ENCODE measurements at places on chromosomes 3 and 15.

DNA sequence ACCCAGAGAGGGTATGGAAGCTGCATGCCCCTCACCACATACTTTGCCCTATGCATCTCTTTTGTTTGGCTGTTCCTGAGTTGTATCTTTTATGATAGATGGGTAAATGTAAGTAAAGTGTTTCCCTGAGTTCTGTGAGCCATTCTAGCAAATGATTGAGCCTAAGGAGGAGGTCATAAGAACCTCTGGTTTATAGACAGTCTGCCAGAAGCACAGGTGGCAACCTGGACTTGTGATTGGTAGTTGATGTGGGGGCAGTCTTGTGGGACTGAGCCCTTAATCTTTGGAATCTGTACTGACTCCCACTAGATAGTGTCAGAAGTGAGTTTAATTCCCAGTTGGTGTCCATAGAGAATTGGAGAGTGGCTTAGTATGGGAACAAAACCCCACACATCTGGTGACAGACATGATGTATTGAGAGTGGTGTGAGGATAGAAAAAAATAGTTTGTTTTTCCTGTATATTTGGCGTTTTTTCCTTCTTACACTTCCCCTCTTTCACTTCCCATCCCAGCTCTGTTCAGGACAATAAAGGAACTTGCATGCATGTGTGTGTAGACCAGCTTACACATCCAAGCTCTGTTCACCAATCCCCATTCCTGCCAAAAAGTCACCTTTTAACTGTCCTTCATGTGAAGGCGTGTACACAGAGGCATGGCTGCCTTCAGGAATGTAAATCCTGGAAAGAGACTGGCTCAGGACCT is 38.1 kb upstream of the SPPL2A start:
- no peak for DNase-seq

DNA sequence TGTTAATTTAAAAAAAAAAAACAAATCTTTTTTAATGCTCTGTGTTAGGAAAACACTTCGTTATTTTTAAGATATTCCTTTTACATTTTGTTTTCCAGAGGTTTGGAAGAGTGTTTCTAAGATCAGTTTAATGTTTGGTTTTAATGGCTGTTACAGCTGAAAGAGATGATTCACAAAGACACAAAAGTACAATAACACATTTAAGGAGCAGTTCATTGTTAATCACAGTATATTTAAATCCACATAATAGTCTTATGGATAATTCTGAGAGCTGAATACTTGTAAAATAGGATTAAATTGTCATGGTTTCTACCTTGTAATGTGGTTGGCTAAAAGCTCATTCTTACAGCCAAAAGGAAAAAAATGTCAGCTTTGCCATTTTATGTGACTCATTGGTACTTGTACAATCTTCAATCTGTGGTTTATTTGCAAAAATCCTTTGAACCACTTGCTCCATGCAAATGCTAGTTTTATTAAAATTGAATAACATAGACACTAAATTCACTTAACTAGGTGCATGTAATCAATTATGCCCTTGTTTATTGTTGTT is 426.4 kb downstream of the NLGN1 start:
- DNase-seq: no peak

DNA sequence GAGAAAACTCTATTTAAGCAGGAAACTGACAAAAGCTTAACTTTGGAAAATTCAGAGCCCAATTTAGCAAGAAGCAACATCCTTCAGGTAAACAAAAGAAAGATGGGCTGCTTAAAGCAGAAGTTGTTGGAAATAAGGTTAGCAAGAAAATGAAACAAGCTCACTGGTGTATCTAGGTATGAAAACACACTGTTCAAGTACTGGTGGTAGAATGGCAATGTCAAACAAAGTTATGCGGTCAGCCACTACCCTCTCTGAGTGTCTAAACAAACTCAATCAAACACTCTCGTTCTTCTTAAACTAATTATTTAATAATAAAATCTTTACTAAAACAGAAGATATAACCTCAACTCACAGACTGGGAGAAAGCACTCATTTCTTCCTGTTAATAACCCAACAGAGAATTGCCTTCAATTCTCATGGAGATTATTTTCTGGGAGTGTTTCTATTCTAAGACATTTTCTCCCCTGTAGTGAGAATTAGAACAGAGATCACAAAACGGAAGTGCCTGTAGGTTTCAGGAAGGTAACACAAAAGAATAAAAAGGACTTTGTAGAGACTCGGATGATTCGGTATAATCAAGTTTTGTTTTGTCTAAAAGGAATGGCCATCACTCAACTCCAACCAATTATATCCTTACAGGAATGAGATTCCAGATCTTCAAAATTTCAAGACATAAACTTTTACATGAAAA is 28.9 kb downstream of the PRICKLE2 start:
- DNase-seq: no peak

DNA sequence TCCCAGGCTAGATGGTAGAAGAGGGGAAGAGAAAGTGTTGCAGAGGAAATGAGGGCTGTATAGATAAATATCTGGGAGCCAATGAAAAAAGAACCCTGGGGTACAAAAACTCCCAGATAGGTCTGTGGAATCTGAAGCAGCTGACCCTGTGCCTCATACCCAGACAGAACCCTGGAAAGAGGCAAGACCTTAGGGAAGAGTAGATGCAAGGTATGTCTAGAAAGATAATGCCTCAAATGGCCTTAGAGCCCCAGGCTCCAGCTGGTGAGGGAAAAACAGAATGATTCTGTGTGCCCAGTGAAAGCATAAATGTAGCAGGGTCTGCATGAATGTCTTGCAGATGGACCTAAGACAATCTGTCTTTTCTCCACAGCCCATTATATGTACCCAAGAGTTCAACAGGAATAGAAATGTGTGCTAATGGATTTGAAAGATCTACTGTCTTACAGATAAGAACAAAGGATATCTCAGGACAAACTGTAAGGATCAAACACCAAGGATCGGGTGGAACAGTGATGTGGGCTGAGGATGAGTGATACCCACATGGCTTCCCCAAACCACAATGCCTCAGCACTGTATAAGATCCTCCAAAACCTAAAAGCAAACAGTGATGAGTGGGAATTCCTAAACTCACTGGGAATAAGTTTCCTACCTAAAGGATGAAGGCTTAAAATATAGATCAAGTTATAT is 58.8 kb downstream of the NCEH1 start:
- DNase-seq: no peak

- DNase-seq: no peak
Observed at GRCh38 chr3:14338242-14338641, 64.2 kb upstream of the SLC6A6 start.

DNA sequence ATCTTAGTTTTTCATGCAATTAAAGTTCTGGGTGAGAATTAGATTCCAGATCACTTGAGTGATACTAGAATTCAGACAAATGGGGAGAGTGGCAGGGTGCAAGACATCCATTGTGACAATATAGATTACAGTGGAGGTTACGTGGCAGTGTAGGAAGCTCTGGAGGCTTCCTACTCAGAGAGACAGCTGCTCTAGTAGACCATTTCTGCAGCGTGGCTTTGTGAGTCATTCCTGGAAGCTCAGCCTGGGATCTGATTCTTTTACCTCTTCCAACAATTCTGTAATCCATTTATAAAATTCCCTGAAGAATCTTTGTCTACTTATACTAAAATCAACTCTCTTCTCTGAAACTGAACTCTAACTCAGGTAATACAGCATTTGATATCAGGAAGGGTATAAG is 90.4 kb upstream of the ASB14 start:
- DNase-seq: no peak

GRCh38 chr15:99507504-99508310 is 58.1 kb upstream of the MEF2A start:
- DNase-seq: peak; percentile 10

DNA sequence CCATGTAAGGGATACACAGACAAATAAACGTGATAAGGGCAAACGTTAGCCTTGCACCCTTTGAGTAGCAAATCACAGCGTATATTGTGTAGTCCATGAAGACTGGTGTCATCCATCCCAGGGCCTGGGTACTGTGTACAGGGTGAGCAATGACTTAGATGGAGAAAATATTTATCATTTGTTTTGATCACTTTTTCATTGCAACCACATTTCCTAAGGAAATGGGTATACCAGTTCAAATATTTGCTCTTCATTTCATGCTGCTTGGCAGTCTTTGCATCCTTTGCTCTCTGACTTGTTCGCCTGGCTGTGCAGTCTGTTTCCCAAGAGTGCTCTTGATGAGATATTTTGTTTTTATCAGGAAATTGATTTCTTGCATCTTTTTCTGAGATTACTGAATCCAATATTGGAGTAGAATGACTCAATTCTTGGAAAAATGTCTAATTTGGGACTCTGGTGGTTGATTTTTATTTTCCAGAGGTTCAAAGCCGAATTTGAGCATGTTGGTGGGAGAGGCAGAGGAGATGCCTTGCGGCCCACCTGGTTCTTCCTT is 424.6 kb upstream of the SEMA6D start:
- DNase-seq: no peak

DNA sequence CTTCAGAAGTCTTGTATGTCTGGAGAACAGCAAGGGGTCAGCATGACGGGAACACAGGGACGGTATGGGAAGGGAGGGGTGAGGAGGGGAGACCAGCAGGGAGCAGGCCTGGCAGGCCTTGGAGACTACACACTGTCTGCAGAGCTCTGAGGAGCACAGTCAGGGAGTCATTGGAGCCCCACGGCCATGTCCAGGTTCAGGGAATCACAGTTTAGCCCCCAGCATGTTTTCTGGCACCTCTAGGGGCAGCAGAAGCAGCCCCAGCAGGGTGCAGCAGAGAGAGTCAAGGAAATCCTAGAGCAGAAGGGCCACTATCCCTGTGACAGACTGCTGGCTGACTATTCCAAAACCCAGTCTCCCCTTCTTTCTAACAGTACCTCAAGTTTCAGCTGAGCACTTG is 3.2 kb downstream of the LAMP3 start:
- DNase-seq: no peak

DNA sequence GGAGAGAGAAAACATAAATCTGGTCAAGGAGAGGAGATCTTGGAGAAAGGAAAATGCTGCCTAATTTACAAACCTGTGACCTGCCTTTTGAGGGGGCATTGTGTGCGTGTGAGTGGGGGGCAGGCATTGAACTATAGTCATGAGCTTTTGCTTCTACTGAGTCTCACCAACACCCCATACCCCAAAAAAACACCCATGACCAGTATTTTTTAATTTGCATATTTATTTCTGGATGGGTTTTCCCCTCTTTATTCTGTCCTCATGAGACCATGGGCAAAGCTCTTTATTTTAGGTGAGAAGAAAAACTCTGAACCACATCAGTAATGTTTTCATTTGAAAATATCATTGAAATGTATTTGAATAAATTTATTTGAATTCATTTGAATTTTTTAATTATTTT is 20.6 kb downstream of the CD80 start:
- DNase-seq: no peak

GRCh38 chr3:176951586-176952292 is 245.5 kb downstream of the TBL1XR1 start:
- DNase-seq: no peak

DNA sequence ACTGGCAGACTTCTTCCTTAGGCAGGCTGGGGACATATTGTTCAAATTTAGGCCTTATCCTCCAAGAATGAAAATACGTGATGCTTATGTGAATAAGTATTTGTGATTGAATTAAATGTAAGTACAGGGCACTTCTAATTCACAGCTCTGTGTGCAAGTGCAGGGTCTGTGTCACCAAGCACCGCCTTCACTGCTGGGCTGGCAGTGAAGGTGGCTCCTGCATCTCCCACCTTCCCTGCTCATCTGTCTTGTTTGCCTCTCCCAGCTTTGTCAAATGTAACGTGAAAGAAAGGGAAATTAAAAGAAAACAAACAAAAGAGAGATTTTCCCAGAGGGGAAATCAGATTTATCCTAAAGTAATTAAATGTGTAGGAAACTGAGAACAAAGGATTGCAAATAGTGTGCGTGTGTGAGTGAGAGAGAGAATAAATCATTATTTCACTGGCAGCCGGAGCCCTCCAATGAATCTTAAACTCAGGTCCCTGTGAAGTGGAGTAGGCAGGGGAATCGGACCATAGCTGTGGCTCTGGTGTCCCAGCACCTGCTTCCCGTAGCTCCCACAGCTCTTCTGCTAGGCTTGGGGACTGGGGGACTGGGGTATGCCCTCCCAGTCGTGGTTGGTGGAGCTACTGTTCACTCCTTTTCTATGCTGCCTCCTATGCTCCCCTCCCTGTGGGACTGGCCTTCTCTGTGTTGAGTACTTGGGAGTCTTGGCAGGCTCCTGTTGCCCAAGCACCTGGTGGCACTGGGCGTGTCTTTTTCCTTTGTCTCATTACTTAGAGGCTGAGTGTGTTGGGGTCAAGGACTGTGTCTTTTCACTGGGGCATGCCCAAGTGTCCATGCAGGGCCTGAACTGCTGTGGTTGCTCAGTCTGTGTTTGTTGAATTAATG is 222.2 kb downstream of the EPHB1 start:
- peak; percentile 100 for DNase-seq

- DNase-seq: no peak
Observed at GRCh38 chr15:37880009-37880834, 54.2 kb upstream of the TMCO5A start.

DNA sequence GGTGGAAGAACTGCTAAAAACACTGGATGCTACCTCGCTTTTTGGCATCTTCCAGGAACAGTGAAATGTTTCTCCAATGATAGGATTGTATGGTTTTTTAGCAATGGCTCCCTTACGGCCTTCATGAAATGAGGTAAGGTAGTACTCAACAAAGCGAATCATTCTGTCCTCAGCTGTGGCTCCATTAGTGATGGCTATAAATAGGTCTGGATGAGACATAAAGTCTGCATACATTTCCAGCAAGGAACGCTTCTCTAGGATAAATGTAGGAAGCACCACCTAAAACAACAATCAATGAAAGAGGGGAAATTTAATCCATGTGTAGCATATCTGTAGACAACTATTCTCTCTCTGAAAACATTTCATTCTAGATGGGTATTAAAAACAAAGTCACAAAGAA is 32.4 kb upstream of the SNX4 start:
- DNase-seq: no peak

- no peak for DNase-seq
Observed at GRCh38 chr3:73745526-73746191, 120.9 kb upstream of the PDZRN3 start.

DNA sequence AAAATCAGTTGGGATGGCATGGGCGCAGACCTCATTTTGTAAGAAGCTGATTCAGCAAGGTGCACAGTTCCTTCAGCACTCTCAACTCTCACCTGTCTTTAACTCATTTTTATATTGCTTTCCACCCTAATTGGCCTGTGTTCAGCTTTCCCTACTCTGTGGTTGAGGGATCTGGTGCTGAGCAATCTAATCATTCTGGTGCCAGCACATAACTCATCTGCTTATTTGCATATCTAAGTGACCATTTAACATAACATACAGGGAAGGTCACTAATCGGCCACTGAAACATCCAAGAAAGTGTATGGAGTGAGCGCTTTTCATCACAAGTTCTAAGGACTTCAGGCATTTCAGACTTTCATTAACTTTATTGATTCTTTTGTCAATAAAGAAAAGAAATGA is 303.4 kb upstream of the ROPN1 start:
- DNase-seq: no peak

GRCh38 chr3:65713016-65713415 is 325.7 kb downstream of the MAGI1 start:
- no peak for DNase-seq

DNA sequence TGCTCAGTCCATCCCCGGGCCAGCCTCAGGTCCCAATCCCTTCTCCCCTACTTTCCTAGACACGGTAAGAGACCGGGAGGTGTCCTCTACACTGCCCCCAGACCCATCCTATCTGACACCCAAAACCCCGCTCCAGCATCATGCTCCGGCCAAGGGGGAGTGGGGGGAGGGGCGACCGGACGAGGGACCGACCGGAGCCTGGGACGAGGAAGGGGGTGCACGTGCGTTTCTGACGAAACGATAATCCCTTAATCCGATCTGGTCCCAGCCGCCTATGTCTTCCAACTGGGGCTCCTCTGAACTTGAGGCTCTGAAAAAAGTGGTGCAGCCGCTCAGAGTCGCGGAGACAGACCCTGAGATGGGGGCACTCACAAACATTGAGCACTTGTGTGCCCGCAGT is 494 bp downstream of the CPLX3 start:
- DNase-seq: no peak

GRCh38 chr3:45748068-45748467 is 48.3 kb downstream of the SLC6A20 start:
- no peak for DNase-seq
